Activated CD8-positive, alpha-beta memory T cell treated with anti-CD3 and anti-CD28 coated beads, Interleukin-2, amount 50 U/mL, for 4 hours (primary cell): ENCODE measurements at places on chromosomes 6 and 20.

DNA sequence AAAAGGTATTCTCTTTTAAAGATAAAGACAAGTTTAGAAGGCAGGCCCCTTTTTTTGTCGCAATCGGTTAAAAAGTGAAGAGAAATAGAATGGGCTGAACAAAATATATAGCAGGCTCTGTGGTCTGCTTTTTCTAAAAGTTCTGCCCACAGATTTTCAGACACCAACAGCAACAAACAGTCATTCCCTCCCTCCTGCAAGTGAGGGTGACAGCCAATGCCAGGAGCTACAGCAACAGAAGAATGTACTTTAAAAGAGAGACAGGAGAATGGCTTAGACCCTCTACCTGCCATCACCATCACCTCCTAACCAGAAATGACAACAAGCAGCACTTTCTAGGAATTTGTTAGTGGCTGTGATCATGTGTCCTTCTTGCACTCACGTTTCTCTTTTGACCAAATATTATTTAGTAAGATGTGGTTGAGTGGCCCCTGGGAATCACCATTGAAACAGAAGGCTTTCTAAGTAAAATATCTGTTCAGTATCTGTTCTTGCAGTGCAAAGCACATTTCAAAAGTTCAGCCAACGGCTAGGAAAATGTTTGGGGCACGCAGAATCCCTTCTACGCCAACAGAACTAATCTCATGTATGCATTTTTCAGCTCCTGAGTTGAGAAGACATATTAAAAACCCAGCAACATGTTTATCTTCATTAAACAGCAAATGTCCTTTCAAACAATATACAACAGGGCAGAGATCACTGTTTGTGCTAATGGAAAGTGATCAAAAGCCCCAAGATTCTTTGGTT is 248.5 kb downstream of the ATXN1 start:
- no peak for DNase-seq

DNA sequence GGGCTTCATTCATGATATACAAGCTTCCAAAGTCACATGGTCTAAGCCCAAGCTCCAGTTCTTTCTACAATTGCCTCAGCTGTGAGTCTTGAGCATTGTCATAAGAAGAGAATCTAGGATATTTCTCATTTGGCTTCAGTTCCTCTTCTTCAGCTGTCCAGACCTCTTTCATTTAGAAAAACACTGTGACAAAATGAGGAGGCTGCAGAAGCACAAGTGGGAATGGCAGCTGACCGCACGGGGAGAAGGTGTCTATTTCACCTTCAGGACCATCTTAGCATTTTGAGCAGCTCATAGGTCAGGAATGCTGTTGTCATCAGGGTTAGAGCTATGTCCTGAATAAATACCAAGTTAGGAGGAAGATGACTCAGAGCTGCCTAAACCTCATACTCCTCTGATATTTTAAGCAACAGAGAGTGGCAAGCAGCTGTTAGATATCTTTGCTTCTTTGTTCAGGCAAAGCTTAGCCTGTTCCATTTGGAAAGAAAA is 390.1 kb upstream of the CITED2 start:
- DNase-seq = no peak

GRCh38 chr6:15246217-15246665 is 372 bp downstream of the JARID2 start:
- DNase-seq = no peak

- no peak for DNase-seq
These were observed 1.1 kb downstream of the SAPCD1 start for GRCh38 chr6:31763619-31763940.

- DNase-seq = no peak
These were observed 60.8 kb upstream of the RPS6KA2 start for GRCh38 chr6:166687879-166688205.

DNA sequence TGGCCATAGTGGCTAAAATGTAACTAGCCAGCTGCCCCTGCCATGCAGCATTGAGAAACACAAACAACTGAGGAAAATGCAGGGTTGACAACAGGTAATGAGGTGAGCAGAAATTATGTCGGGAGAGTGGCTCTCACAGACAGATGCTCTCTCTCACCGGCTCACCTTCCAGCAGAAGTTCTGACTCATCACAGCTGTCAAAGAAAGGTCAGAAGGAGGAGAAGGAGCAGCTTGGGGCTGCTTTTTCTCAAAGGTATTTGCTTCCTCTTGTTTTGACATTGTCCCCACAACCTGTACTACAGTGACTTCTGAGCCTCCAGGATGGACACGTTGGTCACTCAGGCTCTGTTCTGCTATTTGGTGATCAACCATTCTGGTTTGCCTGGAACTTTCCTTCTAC is 190.5 kb upstream of the HEY2 start:
- no peak for DNase-seq

- no peak for DNase-seq
These were observed 55.2 kb downstream of the TIAM2 start for GRCh38 chr6:155050311-155050710.
